ENCODE measurements at places on chromosomes 12 and 14. TPM values are rescaled to one million over a fixed set of nuclear protein-coding genes. Genes with fewer than 3 reads are reported as not detected.

The KTN1 gene
- total RNA-seq: 173 TPM

The ZNF410 gene
- total RNA-seq: 28.8 TPM

The NINJ2 gene
- 5.2 TPM for total RNA-seq

The TSHR gene
- total RNA-seq: not detected

The LTB4R2 gene
- 2.8 TPM for total RNA-seq

The FAM186B gene
- 0.29 TPM for total RNA-seq

The KCNJ8 gene
- total RNA-seq: 21.7 TPM

The GNB3 gene
- total RNA-seq: 2.3 TPM

The CYP27B1 gene
- total RNA-seq: 1.5 TPM

The RIC8B gene
- total RNA-seq: 21.5 TPM

The RPS6KL1 gene
- 11.9 TPM for total RNA-seq

The TAMALIN gene
- 44.0 TPM for total RNA-seq

The PRIMA1 gene
- 3.6 TPM for total RNA-seq

The C12orf60 gene
- 0.94 TPM for total RNA-seq

DNA sequence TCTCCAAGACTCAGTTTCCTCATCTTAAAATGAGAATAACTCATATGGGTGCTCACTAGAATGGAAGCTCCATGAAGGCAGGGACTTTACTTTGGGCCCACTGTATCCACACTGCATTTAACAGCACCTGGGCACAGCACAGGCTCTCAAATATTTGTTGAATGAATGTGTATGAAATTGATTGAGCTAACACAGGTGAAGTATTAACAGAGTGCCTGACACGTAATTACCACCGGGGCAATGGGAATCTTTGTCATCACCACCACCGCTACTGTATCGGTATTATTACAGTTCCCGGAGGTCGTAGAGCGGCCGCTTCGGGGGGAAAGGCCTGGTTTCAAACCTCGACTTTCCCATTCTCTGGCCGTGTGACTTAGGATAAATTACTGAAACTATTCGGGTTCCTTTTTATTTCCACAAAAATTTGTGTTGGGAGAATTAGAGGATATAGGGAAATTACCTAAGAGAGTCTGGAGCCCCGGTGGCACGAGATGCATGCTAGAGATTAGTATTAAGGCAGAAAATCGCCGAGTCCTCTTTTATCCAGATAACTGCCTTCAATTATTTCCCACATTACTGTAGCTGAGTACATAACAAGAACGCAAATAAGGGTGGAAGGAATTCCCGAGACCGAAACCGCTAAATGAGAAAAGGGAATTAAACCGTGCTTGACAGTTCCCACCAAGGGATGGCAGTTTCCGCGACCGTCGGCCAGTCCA is 1.0 kb upstream of the RIC8B start:
- no peak for DNase-seq

GRCh38 chr14:64654246-64654900 is 49.9 kb upstream of the PLEKHG3 start:
- DNase-seq: no peak

GRCh38 chr12:34208331-34209258 is 186.3 kb downstream of the ALG10 start:
- DNase-seq: no peak

DNA sequence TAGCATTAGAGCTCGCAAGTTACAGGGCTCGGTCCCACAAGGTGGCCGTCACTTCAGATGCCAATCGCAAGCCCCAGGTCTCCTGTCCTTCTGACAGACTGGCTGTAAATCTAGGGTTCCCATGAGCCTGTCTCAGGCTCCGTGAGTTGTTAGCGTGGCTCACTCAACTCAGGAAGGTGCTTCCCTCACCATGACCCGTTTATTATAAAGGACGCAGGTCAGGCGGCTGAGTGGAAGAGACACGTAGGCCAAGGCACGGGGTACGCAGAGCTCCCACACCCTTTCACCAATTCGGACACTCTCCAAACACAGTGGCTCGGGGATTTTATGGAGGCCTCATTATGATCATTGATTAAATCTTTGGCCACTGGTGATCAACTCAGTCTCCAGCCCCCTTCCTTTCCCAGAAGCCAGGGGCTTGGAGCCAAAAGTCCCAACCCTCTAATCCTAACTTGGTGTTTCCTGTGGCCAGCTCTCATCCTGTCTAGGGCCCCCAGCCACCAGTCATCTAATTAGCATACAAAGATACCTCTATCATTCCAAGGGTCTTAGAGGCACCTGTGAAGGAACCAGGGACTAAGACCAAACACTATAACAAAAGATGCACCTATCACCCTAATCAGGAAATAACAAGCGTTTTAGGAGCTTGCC is 25.8 kb upstream of the LRTM2 start:
- no peak for DNase-seq

GRCh38 chr12:85866986-85867776 is 6.9 kb upstream of the NTS start:
- DNase-seq: no peak

GRCh38 chr12:46959502-46959901 is 119.9 kb upstream of the PCED1B start:
- no peak for DNase-seq

GRCh38 chr12:30826276-30826675 is 71.5 kb upstream of the CAPRIN2 start:
- DNase-seq: no peak

DNA sequence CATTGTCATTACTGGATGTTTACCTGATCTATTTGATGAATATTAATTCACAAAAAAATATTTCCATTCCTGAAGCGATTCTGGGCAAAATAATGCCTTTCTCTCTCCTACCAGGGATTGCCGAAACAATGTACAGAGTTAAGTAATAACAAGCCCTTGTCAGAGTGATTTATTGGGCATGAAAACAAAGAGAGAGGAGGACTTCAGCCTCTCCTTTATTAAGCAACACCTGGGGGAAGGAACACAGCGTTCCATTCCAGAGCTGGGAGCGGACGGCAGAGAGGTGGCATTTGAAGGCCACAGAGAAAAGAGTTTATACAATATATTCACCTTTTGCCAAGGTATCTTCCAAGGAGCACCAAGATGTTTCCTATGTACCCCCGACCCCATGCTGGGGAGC is 165.8 kb downstream of the KSR2 start:
- DNase-seq: no peak

DNA sequence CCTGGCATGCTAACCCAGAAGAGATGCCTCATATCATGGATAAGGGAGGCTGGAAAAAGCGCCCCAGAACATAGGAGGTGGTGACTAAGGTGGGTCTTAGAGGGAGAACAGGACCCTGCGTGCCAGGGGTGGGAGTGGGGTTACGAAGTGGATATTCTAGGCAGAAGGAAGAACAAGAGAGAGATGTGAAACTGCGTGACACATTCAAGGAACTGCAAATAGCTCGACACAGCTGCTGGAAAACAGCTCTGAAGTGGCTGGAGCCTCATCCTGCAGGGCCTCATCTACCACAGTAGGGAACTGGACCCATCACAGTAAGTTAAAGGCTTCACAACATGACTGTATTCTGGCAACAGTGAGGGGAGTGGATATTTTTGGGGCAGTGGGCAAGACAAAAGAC is 61.1 kb downstream of the RNF34 start:
- no peak for DNase-seq

GRCh38 chr12:117067016-117067415 is 32.2 kb downstream of the TESC start:
- peak; percentile 6 for DNase-seq

- DNase-seq: peak; percentile 97
These were observed at the start of gene SRSF9 for GRCh38 chr12:120469450-120470149. Gene SRSF9 (minus strand): TSS chr12:120469748. CDS start chr12:120469609, 139 bp downstream.

GRCh38 chr12:41277946-41278267 is 89.8 kb downstream of the PDZRN4 start:
- DNase-seq: no peak

DNA sequence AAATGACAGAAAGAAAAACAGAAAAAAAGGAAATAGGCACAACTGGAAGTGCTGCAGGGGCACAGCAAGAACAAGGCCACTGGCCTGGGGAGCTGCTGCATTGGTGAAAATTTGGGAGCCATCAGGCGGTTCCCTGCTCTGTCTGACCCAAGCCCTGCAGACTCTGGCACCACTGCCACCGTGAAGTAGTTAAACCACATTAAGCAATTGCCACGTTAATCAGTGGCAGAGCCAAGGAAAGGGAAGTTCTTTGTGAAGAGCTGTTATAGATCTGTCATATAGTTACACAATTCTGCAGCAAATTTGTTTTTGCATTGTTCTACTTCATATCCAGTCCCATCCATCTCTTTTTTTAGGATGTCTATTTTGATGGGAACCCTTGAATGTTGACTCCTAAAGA is 915.3 kb downstream of the FSCB start:
- DNase-seq: no peak

GRCh38 chr12:4787965-4788364 is 67.8 kb downstream of the GALNT8 start:
- no peak for DNase-seq

DNA sequence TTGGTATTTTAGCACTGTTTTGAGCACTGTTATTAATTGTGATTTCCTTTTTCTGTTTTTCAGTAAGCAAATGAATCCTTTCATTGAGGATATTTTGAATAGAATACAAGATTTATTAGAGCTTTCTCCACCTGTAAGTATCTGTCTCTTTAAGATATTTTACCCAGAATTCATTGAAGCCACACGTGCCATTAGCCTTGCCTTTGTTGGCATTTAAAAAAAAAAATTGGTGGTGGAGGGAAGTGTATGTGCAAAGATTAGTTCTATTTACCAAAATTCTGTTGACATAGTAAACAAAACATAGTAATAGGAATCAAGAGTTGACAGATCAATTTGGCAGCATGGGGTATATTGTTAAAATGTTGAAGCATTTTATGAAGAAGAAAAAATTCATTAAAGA is 23.8 kb downstream of the XPOT start:
- DNase-seq: no peak

- DNase-seq: no peak
These were observed 1.4 kb downstream of the TPH2 start for GRCh38 chr12:71940068-71940467.

DNA sequence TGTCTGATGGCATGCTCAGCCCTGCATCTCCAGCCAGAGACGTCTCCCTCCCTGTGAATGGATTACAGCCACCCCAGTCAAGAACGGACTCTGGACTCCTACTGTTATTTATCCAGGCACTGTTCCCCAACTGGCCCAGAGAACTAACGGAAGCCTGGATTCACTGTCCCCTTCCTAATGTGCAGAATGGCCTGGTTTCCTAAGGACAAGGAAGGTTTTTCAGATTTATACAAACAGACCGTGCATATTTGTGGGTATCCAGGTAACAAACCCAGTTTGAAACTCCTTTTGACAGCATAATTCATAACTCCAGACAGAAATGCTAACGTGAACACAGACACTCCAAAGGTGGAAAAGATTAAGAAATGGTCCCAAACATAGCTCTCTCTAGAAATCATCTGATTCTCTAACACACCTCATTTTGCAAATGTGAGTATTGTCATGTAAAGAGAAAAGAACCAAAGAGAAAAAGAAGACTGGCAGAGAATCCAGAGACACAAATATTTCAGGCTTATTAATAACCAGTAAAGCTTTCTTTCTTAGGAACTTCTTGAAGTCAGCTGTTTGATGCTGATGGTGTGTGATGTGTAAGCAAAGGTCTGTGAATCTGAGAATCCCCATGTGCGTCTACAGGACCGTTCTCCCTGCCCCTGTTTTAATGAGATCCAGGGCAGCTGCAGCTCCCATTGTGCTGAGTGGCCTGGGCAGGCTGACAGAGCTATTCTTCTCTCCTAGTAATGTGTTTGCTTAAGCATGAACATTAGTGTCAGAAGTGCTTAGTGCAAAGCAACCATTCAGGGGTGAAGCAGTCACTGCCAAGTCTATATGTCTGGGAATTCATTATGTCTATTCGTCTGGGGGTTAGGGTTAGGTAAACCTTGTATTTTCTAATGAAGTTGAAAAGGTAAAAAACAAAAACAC is 86.8 kb upstream of the HIF1A start:
- DNase-seq: no peak

DNA sequence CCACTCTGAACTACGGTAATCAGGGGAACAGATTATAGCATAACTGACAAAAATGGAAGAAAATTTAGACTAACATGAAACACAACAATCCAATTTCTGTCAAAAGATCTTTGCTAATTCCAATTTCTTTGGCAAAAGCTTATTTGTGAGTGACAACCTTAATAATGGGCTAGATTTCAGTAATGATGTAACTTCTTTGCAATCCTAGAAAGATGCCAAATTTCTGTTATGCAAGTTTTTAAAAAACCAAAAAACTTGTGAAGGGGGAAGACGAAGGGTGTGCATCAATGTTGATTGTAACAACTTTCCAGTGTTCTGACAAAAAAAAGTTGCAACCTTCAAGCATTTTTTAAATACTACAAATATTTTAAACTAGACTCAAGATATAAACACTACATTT is 59.9 kb downstream of the DICER1 start:
- no peak for DNase-seq

DNA sequence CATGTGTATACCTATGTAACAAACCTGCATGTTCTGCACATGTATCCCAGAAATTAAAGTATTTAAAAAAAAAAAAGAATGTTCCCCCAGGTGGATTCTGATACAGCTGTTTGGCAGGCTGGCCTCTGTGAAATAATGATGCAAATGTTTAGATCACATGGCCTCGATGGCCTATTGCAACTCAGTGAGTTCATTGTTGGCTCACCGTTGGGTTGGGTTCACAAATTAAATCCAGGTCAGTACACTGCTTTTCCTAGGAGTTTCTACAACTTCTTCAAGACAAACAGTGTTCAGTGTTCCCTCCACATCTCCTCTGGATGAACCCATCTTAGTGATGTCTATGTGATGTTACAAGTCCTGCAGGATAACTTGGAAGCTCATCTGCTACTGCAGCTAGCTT is 58.3 kb upstream of the STXBP6 start:
- DNase-seq: no peak

- no peak for DNase-seq
These were observed 9.5 kb upstream of the EEA1 start for GRCh38 chr12:92938638-92939037.

DNA sequence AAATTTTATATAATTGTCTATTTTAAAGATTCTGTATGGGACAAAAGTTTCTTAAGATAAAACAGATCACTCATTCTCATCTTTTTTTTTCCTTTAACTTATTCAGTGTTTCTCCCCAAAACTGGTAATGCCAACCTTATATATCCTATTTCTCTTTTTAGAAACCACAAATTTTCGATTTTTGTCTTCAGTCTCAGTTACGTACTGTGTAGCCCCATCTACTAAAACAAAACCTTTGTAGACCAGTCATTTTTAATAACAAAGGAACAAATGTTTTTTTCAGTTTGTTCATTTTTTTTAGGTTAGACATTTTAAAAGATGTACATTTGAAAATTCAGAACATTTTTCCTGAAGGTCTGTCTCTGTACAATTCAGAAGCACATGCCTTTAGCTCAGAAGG is 18.2 kb downstream of the PNMA1 start:
- no peak for DNase-seq

- no peak for DNase-seq
These were observed 12.0 kb upstream of the SLCO1B3 start for GRCh38 chr12:20798554-20798953.

GRCh38 chr12:41968599-41968998 is 176.1 kb downstream of the GXYLT1 start:
- DNase-seq: no peak

GRCh38 chr14:102736956-102737355 is 40.3 kb upstream of the TRAF3 start:
- DNase-seq: no peak

Data from left cardiac atrium (tissue), 4 donors.